Stimulated activated CD8-positive, alpha-beta memory T cell treated with anti-CD3 and anti-CD28 coated beads, Interleukin-2, amount 100 ng/mL, for 48 hours (primary cell): ENCODE measurements at places on chromosomes 7 and 10.

GRCh38 chr7:155984028-155984580, 171.8 kb upstream of the SHH start:
- no peak for DNase-seq

DNA sequence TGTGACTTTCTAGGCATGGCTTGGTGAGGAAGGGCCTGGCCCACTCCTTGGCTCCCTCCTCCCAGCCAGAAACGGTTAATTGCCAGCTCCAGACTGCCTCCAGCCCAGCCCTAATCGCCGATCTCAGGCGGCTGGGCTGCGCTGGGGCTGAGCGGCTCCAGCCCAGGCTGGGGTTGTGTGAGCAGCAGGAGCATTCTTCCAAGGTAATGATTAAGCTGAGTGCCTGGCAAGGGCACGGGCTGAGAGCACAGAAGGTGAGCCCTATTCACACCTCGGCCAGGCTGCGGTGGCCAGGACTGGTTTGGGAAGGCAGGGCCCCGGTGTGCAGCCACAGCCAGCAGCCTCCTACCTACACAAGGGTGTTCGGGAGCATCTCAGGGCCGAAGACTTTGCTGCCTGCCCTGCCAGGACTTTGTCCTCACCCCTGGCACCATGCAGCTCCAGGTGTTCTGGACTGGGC, at the start of gene TMEM72:
Gene TMEM72 (plus strand): TSS at position 257 of the 460 bp plus-strand sequence. CDS start 176 bp downstream, at position 433.
- no peak for DNase-seq

DNA sequence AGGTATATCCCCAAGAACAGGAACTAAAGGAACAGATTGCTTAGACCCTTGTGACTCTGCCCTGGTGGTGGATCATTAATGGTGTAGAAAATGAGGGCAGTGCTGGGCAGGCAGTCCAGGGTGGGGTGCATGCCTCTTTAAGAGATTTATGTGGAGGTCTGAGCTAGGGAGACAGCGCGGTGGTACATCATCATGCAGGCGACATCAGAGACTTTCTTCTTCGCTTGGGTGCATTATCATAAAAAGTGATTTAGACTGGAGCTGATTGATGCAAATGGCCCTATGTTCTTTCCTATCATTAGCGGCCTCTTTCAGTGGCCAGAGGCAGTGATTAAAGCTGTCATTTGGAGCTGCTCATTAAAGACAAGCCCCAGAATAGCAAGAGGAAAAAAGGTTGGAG, 519.1 kb upstream of the GALNT17 start:
- no peak for DNase-seq

- DNase-seq: no peak
Measured at GRCh38 chr7:14288701-14289100, 299.2 kb upstream of the ETV1 start.

- no peak for DNase-seq
Measured at GRCh38 chr7:28224675-28225074, 44.1 kb upstream of the JAZF1 start.

DNA sequence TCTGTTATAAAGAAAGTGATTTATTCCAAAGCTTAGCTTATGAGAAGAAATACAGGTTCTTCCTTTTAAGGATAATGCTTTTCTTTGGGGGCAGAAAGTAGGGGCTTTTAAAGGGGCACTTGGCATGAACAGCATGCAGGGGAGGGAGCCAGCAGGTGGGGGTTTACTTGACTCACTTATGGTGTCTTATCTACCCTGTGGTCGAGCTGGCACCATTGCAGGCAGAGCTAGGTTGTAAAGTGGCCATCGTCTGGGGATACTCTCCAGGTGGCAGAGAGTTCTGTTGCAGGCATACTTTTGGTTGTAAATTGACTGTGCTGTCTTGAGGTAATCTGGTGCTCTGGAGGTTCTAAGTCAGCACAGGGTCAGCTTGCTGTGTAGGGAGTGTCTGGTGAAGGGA, 26.3 kb upstream of the IFRD1 start:
- DNase-seq: no peak

- DNase-seq: no peak
Measured at GRCh38 chr7:1480670-1481069, 21.4 kb upstream of the MICALL2 start.

DNA sequence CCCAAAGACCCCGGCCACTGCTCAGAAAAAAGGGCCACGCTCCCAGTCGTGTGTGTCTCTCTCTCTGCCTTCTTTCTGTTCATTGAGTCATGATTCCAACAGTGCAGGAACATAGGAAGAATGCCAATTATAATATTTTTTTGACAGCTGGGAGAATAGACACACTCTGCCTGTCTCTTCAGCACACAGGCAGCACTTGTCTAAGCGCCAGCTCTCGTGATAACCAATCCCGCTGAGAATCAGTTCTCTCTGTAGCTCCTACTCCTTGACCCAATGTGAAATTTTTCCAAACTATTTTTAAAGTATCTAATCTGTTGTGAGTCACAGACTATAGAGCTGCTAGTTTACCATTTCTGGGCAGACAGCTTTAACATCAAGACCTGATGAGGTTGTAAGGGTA, 145.7 kb upstream of the RHEB start:
- no peak for DNase-seq

- DNase-seq: no peak
Measured at GRCh38 chr10:29473087-29473356, 161.7 kb downstream of the SVIL start.

DNA sequence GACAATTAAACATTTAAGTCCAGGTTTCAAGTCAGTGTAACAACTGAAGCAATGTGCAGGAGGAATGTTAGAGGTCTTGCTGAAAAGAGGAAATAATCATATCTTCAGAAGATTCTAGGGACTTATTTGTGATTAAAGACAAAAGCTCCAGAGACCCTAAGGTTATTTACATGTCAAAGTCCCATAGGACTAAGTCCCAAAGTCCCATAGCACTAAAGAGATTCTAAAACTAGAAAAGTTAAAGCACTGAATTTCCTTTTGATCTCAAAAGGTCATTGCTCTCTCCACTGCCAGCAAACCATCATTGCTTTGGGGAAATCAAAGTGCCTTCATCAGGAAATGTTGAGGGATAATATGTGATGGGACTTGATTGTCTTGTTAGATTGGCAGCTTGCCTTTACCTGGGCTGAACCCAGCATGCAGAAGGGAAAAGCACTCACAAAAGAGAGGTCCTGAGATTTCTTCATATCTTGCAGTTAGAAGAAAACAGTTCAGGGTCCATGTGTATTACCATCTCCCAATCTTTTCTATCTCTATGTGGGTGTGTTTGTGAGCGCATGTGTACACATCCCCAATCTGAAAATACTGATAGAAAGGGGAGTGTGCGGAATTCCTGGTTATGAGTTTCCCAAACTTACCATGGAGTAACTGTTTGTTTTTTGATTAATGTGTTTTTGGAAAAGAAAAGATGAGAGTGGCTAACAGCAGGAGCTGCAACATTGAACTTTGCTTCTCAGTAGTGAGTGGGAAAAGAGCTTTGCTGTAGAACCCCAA, 21.8 kb downstream of the NUDT13 start:
- no peak for DNase-seq

DNA sequence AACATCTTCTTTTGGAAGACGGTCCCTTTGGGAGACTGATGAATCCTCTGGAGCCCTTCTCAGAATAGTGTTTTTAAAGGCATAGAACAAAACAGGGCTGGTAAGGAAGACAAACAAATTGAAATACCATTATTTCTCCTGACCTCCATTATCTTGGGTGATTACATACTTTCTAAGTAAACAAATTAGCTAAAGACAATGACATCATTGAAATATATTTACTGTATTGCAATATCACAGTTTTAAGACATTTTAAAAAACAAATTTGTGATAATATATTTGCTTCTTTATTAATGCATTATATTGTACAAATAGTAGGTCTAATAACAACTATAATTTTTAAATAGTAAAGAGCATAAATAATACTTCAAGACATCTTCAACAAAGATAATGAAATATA, 152.2 kb upstream of the CDK1 start:
- DNase-seq: no peak

GRCh38 chr10:126235979-126236851, 152.1 kb downstream of the ADAM12 start:
- DNase-seq: no peak

- no peak for DNase-seq
Measured at GRCh38 chr10:23344241-23344841, at the start of gene C10orf67. TSS of gene C10orf67 (minus strand) at chr10:23344797. CDS start at chr10:23344774, 23 bp downstream.

- no peak for DNase-seq
Measured at GRCh38 chr10:29804025-29804852, 169.5 kb upstream of the SVIL start.

- DNase-seq: no peak
Measured at GRCh38 chr7:42456267-42456666, 219.3 kb upstream of the GLI3 start.

DNA sequence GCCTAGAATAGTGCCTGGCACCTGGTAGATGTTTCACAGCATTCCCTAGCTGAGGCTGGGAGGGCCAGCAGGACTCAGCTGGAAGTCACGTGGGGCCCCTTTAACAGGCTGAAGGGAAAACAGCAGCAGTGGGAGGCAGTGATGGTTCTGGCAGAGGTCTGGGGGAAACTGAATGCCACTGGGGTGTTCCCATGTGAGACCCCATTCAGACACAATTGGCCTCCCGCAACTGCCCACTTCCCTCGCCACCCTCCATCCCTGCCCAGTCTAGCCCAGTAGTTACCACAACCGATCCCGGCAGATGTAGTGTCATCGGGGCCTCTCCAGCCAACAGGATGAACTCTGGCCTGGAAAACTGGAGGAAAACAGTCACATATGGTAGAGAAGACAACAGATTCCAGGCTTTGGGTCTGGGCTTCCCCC, 38.3 kb downstream of the FRMPD2 start:
- DNase-seq: no peak
